Anterior cingulate cortex (tissue), 58 donors: ENCODE measurements at places on chromosomes 3 and 15.

DNA sequence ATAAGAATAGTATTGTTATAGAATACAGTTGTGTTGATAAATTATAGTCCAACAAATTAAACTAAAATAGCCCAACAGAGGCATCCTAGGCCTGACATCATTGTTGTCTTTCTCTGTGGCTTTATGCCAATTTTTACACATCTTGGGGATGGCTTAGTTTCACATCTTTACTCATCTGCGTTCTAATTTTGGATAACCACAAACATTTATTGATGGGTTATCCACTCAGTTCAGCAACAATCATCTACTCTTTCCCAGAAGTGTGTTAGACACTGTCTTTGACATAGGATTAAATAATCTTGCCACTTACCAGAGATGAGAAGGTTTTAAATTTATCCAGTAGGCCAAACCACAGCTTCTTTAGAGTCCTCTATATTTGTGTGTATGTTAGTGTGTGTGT is 120.8 kb upstream of the PHLDB2 start:
- no peak for DNase-seq

GRCh38 chr3:172536505-172536904 is 13.3 kb upstream of the TNFSF10 start:
- DNase-seq, result no peak

DNA sequence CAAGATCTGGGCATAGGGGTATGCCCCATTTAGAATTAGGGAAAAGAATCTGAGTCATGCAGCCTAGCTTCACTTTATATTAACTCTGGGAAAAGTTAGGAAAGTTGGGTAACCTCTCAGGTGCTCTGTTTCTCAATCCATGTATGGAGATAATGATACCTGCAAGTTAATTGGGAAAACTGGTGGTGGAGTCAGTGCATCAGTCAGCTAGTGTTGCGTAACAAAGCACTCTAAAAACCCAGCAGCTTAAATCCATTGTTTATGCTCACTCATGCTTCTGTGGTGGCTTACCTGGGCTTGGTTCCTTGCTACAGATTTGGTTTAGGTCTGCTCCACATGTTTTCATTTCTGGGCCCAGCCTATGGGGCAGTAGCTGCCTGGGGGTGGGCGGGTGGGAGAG is 91.0 kb downstream of the SMAD3 start:
- DNase-seq, result no peak

- no peak for DNase-seq
Measured at GRCh38 chr15:37764733-37765191, 169.7 kb upstream of the TMCO5A start.

DNA sequence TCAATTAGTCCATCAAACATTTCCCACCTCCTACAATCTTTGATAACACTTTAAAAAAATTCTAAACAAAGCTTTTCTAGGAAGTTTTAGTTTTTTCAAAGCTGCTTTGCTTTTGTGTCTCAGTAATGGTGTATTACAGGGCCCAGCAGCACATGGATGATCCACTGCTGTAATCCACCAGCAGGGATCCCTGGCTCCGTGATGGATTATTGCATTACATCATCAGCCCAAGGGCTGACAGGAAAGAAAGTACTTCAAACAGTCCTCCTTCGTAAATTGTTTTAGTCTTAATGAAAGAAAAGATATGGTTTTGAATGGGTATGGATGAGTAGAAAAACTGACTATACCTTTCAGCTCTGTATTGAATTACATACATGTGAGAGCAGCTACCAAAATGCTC is 688.9 kb upstream of the NAALADL2 start:
- no peak for DNase-seq

DNA sequence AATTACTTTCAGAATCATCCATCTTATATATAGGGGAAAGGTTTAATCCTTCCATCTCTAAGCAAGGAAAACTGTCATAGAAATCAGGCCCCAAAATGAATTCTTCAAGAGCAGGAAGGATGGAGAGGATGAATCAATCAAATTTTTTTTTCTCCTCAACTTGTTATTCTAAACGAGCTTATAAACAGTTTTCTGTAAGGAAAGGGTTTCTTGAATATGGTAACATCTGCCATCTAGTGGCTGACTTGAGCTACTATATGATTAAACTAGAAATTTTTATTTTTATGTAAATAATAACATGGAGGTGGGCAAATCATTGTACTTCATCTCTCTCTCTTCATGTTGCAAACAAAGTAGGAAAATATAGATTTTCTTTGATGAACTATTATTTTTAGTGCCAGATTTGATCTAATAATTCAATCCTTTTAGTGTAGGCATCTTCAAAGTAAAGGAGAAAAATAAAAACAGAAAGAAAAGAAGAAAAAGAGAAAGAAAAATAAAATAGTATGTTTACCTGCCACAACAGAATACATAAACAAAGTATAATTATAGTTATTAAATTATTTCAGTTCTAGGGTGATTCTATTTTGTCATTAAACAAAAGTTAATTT is 146.6 kb downstream of the SERPINI1 start:
- no peak for DNase-seq

GRCh38 chr15:85755471-85755870 is 39.3 kb downstream of the KLHL25 start:
- DNase-seq, result no peak

DNA sequence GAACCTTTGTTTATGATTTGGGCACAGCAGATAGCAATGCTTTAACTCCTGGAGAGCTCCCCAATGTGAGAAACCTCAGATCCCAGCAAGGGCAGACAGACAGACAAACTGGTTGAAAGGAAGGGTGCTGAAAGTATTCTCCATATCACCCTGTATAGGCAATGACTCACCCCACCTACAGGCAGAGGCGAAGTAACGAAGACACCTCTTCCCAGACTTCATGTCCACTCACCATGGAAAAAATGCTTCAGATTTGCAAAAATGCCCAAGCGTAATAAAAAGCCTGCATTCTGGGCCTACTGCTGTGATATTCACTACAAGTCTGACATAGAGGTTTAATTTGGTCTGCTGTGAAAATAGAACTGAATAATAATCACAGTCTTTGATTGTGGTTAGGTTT is 50.5 kb downstream of the THBS1 start:
- no peak for DNase-seq

DNA sequence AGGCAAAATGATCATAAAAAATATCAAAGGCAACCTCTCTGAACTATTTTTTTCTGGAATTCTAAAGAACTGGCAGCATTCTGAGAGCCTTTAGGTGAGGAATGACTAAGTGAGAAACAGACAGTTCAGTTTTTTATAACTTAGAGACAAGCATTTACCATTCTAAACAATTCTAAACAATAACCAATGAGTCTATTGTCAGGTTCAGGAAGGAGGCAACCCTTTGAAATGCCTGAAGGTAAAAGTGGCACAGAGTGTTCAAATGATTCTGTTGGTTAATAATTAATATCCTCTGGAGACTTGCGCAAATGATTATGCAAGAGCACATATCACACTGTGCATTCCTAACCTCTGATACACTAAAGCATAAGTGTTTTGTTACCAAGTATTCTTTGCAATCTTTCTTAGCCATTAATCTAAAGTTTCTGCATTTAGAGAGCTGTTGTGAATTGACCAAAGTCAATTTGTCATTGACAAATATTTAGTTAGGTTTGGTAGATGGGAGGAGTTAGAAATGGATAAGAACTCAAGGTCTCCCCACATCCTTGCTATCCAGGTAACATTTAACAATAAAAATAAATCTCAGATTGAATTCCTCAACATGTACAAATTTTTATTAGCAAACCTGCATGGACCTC is 9.2 kb upstream of the TGFBR2 start:
- DNase-seq, result no peak

DNA sequence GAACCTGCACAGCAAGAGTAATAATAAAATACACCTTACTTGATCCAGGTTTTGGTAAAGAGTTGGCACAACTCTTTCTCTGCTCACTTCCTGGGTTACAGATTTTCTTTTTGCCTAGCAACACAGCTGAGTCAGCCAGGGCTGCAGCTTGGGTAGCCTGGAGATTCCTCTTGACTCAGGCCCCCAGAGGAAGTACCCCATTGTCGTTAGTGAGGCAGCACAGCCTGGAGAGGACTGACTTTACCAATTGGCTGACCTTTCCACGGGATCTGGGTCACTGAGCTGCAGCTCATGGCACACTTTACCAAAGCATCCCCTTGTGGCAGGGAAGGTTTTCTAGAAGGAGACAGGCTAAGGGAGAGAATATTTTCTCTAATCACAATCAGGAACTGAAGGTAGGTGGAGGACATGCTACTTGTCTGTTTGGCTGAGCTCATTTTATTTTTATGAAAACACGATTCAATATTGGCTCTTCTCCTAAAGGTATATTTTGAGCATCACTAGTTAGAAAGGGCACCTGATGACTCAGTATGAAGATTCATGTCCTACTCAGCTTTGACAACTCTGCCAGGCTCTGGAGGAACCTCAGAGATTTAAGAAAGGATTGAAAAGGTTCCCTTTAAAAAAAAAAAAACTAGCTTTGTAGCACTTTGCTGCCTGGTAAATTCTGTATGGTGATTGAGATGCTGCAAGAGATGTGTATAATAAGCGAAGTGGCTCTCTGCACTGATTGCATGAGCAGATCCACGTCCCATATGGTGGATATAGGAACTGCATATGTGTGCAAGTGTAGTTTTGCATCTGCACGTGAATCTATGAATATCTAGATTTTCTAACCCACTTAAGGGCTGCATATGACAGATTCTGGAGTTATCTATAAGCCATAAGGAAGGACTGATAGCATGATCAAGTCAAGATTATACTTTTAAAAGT is 124.8 kb downstream of the CHDH start:
- no peak for DNase-seq

- peak; percentile 38 for DNase-seq
Measured at GRCh38 chr15:70867911-70868467, 14.0 kb upstream of the LARP6 start.

- no peak for DNase-seq
Measured at GRCh38 chr3:194443901-194444300, 42.9 kb downstream of the ATP13A3 start.

GRCh38 chr3:149186721-149187120 is 34.9 kb downstream of the CP start:
- no peak for DNase-seq

DNA sequence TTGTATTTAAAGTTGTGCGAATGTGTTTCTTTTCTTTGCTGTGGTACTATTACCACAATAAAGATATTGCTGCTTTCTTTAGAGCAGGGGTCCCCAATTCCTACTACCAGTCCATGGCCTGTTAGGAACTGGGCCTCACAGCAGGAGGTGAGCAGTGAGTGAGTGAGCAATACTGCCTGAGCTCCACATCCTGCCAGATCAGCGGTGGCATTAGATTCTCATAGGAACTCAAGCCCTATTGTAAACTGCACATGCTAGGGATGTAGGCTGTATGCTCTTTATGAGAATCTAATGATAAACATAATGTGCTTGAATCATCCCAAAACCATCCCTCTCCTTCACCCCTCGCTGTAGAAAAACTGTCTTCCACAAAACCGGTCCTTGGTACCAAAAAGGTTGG is 41.6 kb downstream of the DMXL2 start:
- DNase-seq, result no peak

GRCh38 chr15:42711746-42712145 is 25.2 kb downstream of the CDAN1 start:
- DNase-seq, result no peak

GRCh38 chr3:81910244-81910852 is 148.9 kb upstream of the GBE1 start:
- DNase-seq, result no peak

GRCh38 chr3:160128056-160128455 is 97.2 kb upstream of the C3orf80 start:
- DNase-seq, result no peak

GRCh38 chr3:73080216-73080966 is 18.9 kb downstream of the EBLN2 start:
- no peak for DNase-seq
